ENCODE measurements at places on chromosomes 4 and X.
A peak's percentile ranks its signal among the peaks of the same experiment; 100 is the strongest.

DNA sequence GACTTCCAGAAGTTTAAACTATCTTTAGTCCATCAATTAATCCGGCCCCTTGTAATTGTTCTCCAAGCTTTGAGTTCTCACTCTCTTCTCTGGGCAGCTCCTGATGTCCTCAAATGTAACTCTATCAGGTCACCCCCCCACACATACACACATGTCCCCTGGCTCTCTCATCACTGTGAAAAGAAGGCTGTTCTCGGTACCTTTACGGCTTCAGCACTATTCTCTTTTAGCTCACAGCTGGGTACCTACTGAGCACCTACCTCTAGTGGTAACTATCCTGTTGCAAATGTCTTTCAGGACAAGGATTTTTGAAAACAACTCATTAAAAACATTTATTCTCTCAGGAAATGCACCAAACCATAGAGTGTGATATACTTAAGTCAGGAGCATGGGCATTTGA is 115.4 kb downstream of the IQCM start:
- no peak for DNase-seq

- DNase-seq = no peak
Observed at GRCh38 chrX:21955403-21956189, 15.1 kb downstream of the SMS start.

- DNase-seq = no peak
Observed at GRCh38 chrX:39759526-39760224, 338.1 kb downstream of the BCOR start.

DNA sequence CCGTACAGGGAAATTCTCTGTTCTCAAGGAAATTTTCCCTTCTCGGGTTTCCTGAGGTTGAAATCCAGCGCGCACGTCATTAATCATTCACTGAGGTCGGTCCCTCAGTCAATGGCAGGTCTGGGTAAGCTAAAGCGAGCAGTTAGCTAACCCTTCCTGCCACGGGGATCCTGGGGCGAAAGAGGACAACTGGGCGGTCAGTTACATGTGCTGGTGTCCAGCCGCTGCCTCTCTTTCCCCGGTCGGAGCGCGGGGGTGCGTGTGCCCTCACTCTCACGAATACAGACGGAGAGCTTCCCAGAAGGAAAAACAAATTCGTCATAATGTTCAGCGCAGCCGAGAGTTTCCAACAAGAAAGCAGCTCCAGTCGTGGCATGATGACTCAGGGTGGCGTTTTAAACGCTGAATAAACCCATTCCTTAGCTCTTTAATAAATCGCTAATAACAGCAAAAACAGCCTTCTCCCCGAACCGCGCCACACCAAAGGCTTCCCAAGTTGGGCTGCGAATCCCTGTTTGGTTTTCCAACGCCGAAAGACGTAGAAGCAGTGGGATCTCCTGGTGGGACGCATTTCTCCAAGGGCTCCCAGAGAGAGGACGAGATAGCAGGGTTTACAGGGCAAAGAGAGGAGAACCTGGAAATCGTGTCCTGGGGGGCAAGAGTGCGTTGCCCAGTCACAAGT is 752 bp upstream of the FGF5 start:
- DNase-seq = peak; percentile 64

DNA sequence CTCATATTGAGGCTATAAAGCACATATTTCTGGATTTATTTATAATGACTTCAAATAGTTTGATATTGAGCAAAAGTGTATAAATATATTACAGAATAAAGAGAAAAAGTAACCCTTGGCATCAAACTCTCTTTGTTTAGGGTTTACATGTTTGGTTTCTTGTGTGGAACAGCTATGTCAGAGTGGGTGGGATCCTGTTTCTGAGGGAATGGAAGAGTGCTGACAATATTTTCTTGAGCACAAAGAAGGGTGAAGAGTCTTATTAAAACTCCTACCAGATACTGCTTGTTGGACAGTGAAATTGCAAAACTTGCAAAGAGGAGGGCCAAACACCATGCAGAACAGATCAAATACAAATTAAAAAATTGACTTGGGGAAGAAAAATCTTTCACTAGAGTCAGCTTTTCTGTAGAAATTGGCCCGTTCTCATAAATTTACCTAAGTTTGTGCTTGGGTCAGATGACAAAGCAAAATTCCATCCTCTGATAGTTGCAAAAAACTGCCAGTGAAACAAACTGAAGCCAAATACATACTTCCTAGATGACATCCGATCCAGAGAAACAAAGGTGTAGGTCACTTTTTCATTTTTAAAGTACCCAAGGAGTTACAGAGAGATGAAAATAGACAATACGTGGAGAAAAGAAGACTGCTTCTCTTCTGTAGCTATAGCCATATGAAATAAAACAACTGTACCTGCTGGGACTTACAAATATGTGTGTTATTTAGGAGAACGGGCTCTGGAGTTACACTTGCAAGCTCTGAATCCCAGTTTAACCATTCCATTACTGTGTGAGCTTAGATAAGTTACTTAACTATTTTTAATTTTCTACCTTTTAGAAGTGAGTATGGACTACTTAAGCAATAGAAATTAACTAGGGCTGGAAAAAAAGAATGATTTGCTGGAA is 133.3 kb downstream of the MAML3 start:
- DNase-seq = no peak

DNA sequence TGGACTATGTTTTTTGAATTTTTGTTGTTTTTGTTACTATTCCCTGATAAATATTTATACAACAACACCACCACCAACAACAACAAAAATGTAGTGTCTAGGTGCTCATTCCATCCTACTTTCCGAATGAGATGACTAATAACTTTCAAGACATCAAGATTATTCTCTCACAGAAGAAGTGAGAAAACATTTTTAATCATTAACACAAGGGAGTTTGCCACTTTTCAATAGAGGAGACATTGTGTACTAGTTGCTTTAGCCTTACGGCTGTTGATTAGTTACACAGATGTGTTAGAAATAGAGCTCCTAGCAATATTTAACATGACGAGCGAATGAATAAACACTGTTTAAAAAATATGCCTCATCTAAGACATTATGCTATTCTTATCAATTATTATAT is 898.8 kb downstream of the C4orf33 start:
- DNase-seq = no peak

- DNase-seq = no peak
Observed at GRCh38 chr4:65798498-65799127, 128.3 kb upstream of the EPHA5 start.

DNA sequence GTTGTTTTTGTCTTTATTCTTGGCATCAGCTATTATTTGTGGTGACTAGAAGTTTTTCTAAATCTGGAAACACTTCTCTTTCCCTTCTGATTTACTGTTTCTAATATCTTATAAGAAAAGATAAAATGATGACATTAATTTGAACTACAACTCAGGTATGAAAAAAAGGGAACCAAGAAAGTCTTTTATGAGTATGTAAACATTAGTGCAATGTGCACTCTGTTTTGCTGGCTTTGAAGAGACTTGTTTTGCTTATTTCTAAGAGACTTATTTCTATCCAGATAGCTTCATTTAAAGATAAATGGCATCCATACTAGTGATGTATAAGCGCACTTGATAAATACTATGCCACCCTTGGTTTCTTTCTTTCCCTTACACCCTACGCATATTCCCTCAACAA is 10.1 kb upstream of the AMBN start:
- no peak for DNase-seq

DNA sequence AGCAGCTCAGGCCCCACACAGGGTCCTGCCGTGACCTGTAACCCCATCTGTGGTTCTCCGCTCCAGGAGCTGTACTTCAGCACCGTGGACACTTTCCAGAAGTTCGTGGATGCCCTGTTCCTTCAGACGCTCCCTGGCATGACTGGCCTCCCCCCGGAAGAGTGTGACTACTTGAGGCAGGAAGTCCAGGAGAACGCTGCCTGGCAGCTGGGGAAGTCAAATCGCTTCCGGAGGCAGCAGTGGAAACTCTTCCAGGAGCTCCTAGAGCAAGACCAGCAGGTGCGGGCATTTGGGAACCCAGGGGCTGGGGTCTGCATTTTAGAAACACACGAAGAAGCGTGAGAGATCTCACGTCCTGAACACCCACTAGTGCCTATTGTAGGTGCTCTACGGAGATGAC is 72.5 kb downstream of the EVC start:
- no peak for DNase-seq

DNA sequence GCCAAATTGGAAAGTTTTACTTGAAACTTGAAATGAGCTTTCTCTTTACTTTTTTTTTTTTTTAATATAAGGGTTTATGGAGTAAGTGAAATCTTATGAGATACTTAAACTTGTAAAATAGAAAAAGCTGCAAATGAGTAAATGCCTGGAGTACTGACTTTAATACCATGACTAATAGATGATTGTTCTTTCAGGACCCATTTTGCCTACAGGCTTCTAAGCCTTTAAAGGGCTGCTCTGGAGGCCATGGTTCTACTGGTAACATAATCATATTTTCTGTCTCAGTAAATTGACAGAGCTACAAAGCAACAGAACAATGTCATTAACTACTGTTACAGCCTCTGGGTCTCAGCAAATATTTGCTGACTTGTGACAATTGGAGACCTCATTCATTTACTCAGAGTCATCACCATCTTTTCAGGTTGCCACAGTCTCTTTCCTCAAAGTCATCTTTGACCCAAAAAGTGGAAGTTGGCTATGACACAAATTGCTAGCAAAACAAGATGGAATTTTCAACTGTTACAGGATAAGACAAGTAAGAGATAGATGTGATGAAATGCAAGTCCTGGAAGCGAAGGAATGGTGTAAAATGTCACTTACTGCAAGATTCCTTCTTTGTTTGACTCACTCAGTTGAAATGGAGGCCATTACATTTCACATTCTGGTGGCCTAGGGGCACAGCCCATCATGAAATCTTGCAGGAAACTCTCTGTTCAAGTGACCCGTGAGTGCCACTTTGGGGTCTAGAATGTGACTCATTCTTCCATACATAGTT is 132.7 kb downstream of the BTC start:
- DNase-seq = peak; percentile 69

GRCh38 chr4:159705334-159705733 is 602.5 kb downstream of the RAPGEF2 start:
- no peak for DNase-seq

DNA sequence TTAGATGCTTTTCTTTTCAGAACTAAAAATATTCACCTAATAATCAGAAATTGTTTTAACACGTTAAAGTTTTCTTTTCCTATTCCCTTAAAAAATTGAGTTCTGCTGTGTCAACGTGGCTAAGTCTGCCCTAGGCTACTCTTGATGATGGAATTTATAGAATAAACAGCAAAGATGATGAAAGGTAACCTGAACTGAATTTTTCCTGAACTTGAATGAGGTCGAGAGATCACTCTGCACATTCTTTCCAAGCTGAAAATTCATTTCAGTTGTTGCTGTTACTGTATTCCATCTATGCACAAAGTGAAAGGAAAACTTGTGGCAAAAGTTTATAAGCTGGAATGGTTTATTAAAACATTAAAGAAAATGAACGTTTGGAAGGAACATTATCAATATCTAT is 245.9 kb upstream of the GIMD1 start:
- DNase-seq = no peak

GRCh38 chrX:120305531-120306141 is 5.6 kb downstream of the TMEM255A start:
- DNase-seq = peak; percentile 67

DNA sequence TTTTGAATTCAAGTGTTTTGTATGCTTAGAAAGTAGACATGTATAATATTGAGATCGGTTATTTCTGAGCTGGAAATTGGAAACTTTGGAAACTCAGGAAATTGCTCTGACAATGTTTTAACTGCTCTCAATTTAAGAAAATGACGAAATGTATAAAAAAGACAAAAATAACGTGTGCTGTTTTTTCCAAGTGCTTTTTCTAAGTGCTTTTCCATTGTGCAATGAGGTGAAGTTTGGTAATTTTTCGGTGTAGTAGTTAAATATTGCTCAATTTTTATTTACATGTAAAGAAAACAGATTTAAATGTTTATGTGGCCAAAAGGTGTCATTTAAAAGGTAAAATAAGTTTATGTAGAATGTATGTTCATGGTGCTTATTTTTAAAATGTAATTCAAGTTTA is 39.4 kb upstream of the RHOH start:
- peak; percentile 74 for DNase-seq

DNA sequence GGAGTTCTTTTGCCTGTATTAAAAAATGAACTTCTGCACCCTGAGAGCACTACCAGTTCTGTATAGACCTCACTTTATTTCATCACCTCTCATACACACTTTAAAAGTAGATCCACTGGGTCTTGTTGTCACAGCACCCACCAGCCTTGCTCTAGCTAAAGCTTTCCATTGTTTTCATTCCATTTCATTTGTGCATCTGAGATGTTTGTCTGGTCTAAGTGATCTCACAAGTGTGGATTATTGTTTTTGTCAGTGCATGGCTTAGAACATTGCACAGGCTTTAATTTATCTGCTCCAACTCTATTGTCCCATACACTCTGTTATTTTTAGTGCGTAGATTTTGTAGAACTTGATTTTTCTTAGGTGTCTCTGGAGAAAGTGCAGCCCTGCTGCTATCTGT is 1157.5 kb upstream of the PABPC4L start:
- no peak for DNase-seq

DNA sequence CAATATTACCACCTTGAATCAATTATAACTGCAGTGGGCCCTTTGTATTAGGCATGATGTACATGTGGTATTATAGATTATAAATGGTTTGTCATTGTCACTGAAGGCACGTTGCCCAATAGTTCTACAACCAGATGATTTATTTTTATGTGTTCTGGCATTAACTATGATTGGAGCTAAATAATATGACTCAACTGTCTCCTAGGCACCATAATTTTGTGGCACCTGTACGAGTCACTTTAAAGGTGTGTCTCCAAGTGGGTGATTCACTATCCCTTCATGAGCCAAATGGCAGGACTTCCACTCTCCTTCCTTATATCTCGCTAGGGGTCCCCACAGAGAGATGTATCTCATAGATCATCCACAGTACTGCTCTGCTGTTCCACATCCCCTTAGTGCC is 6.1 kb upstream of the SMPX start:
- no peak for DNase-seq
